ENCODE measurements at places on chromosomes 2 and 18.

DNA sequence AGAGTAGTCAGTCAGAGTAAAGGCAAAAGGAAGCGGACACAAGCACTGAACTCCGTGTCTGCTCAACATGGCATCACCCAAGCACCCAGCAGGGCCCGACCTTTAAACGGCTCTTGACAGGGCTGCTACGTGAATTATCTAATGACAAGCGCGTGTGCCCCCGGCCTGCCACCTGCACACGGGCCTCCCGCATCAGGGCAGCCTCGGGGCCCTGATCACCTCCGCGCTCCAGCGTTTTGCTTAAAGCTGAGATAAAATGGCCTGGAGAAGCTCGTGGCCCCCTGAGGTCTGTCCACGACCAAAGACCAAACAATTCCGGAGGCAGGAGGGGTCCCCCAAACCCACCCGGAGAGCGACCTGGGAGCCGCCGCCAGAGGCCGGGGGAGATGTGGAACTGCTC is 376 bp downstream of the NDUFA10 start:
- peak; percentile 9 for DNase-seq

- no peak for DNase-seq
Observed at GRCh38 chr2:43097644-43098408, 128.6 kb downstream of the ZFP36L2 start.

DNA sequence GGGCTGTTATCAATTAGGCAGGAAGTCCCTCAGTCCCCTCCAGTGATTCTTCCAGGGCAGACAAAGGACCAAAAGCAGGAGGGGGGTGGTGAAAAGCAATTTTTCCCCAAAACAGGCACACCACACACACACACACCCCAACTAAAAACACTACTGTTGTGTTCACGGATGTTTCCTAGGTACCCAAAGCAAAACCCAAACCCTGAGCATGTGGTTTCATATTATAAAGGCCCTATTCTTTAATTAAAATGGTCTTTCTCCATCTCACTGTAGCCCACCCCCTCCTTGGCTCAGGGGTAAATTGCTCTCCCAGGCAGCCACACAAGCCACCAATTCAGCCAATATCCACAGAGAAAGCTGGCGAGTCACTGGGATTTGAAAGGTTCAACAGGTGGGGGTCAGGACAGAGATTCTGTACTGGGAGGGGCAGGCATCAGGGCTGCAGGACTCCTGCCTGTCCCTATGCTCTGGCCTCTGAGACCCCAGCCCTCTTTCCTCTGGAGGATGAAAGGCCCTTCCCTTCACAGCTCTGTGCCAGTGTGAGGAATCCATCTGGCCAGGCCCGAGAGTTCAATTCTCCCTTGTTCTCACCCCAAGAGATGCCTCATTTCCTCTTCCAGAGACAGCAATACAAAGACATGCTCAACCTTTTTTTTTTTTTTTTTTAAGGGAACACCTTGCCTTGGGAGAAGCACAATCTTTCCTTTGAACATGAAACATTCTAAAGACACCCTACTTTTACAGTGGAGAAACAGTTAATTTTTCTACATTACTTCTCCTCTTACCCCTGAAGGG is 43.6 kb downstream of the SPRED2 start:
- no peak for DNase-seq

- DNase-seq: no peak
Observed at GRCh38 chr2:120510751-120511395, 164.9 kb downstream of the INHBB start.

DNA sequence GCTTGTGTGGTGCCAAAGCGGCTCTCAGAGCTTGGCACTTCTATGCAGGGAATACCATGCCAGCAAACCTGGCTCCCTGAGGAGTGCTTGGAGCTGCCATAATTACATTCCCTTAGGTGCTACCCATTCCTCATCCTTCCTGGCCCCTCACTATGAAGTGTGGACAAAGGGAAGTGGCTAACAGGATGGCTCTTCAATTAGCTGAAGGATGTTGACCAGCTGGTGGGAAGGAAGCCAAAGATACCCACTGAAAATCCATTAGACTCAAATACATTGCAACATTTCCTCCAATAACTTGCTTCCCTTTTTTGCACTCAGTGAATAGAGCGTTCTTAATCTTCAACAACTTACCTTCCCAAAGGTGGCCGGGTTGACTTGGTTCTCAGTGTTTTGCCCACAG is 8.5 kb downstream of the RFX8 start:
- no peak for DNase-seq

DNA sequence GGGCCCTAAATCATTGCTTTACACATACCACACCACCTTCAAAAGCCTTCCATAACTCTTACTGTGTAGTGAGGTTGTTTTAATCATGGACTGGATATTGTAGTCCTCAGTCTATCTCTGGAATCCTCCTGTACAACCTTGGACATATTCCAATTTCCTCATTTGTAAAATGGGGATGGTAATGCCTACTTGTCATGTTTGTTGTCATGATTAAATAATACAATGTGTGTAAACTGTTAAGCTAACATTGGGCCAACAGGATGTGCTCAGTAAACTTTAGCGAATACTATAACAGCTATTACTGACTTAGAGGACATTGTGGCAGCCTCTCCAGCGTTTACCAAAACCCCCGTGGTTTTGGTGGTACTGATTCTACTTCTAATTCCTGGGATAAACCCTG is 74.7 kb upstream of the PTPRM start:
- no peak for DNase-seq

- no peak for DNase-seq
Observed at GRCh38 chr2:170276056-170276455, 98.1 kb downstream of the MYO3B start.

DNA sequence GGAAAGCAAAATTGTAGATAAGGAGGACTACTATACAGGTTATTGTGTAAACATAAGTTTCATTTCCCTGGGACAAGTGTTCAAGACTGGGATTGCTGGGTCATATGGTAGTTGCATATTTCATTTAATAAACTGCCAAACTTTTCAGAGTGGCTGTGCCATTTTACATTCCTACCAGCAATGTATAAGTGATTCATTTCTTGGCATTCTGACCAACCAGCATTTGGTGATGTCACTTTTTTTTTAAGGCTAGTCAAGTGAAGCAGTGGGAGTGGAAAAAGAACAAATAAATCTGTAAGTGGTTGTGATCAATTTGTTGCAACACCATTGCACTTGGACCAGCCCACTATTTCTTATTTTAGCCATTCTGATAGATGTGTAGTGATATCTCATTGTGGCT is 5.2 kb upstream of the CHCHD5 start:
- DNase-seq: no peak

DNA sequence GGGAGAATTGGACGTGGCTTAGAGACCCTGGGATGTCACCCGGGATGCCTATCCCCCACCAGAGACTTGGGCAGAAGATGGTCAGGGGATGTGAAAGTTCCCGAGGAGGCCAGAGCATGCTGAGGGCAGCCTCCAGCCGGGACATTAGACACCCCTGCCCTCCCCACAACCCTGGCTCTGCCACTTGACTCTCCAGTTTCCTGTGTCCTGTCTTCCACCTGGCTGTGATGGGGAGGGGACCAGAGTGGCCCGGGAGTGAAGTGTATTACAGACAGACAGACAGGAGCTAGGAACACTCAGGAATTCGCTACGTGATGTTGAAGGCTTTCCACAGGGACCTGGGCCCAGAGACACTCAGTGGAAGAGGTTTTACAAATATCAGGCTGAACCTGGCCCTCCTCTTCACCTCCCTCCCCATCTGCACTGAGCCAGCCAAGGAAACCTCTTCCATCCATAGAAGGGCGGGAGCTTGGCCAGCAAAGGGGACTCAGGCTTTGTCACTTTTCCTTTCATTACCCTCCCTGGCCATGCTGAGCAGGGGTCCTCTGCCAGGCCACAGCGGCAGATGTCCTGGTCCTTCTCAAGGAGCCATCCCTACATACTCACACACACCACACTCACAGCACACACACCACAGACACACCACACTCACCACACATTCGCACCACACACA is 60.7 kb downstream of the SDC1 start:
- DNase-seq: no peak

GRCh38 chr2:39099310-39099869 is 21.5 kb downstream of the SOS1 start:
- DNase-seq: no peak

DNA sequence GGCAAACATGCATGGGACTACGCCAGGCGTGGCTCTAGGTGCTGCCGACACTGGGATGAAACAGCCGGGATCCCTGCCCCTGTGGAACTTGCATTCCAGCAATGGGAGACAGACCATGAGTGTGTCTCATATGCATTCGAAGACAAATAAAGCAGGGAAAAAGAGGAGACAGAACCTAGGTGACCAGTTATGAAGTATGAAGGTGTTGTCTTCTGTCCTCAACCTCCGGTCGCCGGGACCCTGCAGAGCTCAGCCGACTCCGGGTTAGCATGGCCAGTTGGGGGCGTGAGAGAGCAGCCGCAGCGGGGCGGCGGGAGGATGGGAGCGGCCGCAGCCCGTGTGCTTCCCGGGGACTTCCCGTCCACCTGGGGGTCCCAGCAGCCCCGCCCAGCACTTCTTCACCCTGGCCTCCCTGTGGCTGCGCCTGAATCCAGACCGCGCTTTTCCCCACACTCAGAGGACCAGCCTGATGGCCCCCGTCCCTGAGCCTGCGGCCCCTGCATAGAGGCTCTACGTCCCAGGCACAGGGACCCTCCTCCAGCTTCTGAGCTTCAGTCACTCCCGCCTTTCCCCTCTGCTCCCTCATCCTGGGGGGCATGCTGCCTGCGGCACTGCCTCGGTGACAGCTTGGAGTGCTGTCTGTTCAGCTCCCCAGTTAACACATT is 11.4 kb downstream of the ID2 start:
- peak; percentile 51 for DNase-seq

GRCh38 chr2:214203214-214203613 is 207.6 kb upstream of the VWC2L start:
- no peak for DNase-seq

DNA sequence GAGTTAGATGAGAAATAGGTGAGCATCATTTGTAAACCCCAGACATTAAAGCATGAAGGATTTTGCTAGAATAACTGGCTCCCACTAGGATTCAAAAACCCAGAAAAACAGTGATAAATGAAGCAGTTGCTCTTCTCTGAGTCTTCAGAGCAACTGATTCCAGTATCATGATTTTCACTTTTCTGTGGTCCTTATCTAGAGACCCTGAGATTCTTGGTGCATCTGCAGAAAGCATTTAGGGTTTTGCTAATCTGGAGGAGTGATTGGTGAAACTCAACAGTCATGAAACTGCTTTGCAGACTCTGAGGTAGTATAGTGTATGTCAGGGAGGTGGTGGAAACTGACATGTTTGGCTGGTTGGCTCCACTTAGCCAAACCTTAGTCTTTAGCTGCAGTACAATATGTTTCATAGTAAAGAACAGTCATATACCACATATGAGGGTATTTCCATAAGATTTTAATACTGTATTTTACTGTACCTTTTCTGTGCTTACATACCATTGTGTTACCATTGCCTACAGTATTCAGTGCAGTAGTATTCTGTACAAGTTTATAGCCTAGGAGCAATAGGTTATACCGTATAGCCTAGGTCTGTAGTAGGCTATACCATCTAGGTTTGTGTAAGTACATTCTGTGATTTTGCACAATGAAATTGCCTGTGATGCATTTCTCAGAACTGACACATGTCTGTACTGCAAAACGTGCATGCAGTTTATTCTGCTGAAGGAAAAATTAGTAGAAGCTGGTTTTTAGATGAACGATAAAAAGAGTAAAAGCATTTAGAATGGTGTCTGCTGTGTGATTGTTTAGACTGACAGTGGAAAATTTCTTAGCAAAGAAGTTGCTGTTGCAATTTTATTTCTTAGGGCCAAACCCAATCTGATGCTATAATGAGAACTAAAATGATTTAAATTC is 23.8 kb downstream of the EML4 start:
- no peak for DNase-seq

DNA sequence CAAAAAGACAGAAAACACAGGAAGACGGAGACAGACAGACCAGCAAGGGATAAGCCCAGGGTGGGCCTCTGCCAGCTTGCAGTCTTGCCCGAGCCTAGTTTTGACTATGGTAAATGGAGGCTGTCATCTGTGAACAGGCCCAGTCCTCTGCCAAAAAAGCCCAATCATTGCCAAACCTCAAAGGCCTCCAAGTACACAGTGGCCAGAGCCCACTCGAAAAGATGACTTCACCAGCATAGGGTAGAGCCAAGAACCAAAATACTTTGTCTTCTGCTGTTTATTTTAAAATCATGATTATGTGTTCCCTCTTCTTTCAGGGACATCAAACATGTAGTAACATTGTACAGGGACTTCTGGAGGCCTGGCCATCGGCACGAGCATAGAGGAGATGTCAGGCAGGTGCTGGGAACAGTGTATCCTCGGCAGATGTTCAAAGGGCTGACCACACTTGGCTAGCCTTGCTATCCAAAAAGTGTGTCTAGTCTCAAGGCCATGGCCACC is 66.0 kb downstream of the TTC32 start:
- DNase-seq: no peak

DNA sequence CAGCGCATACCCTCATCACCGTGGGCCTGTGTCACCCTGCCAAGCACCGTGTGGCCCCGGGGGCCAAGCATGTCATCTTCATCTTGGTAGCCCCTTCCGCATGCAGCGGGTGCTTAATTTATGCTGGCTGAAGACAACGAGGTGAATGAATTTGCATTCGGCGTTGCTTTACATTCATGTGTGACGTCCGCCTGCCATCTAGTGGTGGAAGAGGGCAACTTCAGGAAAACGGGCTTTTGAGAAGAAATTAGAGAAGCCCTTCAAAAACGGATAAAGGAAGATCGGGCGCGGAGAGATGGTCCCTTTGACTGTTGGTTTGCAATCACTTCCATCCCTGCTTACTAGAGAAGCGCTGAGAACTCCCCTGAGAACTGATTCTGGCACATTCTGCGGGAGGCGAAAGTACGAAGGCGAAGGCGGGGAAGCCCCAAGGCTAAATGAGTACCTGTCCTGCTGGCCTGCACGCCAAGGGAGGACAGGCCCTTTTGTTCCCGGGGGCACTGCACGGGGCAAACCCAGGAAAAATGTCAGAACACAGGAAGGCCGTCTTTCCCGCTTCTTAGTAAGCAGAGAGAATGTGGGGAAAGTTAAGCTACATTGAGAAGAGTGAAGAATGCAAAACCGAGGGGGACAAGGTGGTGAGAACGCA is 145.9 kb downstream of the ZNF516 start:
- peak; percentile 76 for DNase-seq

DNA sequence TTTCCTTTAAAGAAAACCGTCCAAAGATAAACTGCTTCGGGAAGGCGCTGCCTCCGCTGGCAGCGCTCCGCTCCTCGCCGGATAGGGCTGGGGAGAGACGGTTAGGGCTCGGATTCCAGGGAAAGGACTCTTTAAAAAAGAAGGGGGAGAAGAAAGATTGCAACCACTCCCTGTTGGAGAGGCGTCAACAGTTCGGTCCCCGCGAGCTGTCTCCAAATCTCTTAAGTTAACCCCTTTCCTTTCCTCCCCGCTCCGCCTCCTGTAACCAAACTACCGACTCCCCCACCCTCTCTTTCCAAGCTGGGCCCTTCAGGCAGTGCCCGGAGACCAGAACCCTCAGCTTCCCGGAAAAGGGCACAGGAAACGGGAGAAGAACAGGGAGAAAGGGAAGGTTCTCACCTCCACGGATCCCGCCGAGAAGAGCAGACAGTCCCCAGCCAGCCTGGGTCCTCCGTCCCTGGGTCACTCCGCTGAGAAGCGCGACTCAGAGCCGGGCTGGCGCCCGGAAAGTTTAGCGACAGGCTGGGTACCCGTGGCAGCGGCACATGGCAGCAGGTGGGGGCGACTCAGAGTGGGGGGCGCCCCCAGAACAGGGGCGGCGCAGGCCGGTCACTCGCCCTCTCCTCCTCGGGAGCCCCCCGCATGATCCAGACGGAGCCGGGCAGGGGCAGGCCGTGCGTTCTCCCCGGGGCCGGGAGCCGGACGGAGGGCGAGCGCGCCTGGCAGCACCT is 675 bp downstream of the FZD5 start:
- DNase-seq: no peak

GRCh38 chr2:30213326-30213725 is 18.0 kb upstream of the LBH start:
- DNase-seq: no peak

Measured in activated CD4-positive, alpha-beta T cell treated with anti-CD3 and anti-CD28 coated beads, Interleukin-2, Interleukin-4, amounts not matched to agents 100 ng/mL and 50 ng/mL, durations not matched to agents 16 hours and 8 hours (primary cell).